Left colon (tissue), 2 donors: ENCODE measurements at places on chromosomes 12 and 14.
A peak's percentile ranks its signal among the peaks of the same experiment; 100 is the strongest.

DNA sequence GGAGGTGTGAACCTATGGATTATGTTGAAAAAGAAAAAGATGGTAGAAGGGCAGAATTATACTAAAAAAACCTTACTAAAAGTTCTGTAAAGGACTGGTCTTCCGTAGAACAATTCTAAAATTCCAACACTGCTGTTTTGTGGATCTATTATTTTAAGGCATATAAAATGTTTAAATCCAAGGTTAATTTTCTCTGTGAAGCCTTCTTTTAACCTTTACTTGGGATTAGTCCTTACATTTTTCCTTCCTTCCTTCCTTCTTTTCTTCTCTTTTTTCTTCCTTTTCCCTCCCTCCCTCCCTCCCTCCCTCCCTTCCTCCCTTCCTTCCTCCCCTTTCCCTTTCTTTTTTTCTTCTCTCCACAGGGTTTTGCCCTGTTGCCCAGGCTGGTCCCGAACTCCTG, 4.9 kb upstream of the GTSF1 start:
- DNase-seq = no peak

DNA sequence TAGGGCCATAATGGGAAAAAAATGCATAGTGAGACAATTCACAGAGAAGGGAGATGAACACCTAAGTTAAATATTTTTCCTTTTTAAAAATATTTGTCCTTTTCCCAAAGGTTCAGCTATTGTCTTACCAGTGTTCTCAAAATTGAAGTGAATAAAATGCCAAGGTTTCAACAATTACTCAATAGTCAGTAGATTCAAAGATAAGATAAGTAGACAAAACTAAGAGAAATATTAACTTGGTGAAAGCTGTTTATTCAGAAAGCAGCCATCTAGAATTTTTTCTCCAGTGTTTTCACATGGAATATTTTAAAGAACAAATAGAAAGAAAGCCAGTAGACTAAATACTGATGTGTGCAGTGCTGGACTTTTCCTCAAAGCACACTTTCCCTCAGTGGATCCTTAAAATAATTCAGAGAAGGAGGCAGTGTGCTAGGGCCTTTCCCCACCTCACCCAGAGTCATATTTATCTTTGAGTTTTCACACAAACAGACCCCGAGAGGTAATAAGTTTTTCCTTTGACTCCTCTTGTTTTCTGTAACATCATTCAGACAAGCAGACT, 144.5 kb upstream of the PLEKHG7 start:
- DNase-seq = no peak

- DNase-seq = no peak
Measured at GRCh38 chr14:51131516-51131915, 36.6 kb upstream of the TRIM9 start.

DNA sequence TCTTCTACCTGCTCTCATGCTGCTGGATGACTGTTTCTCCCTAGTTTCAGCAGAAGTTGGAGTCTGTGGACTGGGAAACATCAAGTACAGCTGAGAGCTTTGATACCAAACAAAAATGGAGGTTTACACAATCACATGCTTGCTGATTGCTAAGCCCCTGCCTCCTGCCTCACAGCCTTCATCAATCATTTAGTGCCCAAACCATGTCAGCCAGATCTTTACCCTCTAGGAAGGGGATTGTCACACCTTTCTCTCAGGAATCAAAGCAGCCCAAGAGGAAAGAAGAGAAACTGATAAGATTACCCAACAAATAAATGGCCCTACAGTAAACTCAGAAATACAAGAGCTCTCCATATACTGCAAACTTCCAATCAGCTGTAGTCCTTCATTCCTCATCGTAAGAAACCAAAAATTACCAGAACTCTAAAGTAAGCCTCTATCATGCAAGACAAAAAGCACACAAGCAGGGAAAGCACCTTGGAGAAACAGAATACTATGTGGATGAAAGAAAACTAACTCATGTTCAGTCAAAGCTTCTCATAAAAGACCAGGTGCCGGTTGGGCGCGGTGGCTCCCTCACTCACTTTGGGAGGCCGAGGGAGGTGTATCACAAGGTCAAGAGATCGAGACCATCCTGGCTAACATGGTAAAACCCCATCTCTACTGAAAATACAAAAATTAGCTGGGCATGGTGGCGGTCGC, 63.6 kb upstream of the RESF1 start:
- DNase-seq = no peak

GRCh38 chr12:4486980-4487379, 41.4 kb upstream of the FGF6 start:
- DNase-seq = no peak

DNA sequence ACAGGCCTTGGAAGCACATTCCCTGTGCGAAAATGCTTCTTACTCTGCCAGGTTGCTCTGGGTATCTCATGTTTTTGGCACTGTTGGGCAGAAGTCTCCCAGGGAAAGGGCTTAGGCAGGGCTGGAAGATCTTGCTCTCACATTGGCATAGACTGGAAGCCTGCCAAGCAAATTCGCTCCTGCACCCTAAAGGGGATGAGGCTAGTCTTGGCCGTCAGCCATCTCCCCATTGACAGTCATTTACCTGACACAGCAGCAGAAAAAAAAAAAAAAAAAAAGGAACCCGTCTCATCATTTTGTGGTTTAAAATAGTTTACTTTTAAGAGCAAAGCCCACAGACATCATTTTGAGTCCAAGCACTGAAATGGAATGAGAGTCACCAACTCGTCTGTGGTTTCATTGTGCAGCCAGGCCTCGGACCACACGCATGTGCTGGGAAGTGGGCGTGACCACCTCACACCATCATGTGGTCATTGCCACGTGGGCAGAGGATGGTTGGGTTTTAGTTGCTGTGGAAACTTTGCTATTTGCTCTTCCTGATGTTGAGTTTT, 84.8 kb downstream of the NRXN3 start:
- no peak for DNase-seq

- no peak for DNase-seq
Measured at GRCh38 chr12:79983986-79984620, 49.2 kb upstream of the PPP1R12A start.

DNA sequence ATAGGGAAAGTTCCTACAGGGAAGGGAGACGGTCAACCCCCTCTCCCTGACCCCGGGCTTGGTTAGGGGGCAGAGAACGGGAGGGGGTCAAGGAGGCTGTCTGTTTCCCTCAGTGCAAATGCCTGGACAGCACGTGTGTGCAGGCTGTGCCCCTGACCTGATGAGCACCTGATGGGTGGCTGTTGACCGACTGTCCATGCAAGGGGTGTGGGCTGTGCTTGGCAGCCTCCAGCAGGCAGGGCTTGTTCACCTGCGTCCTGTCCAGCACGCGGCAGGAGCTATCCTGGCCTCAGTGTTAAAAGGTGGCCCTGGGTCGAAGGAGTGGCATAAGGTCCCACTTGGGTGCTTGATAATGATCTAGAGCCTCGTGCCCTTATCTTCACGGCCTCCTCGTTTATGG, 221.0 kb downstream of the CACNA1C start:
- DNase-seq = no peak

DNA sequence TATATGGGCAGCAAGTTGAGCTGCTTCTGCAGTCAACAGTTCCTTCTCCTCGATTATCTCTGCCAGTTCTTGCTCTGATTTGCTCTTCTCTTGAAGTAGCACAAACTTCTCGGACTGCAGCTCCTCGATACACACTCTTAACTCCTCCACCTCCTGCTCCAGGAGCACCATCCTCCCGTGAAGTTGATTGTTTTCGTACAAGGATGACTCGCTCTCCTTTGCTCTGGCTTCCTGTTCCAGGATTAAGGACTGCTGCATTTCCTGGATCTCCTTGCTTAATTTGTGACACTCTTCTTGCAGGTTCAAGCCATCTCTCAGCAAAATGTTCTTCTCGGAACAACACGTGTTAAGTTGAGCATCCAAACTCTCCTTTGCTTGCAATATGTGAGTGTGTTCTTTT, 56.2 kb upstream of the VPS33A start:
- no peak for DNase-seq

- no peak for DNase-seq
Measured at GRCh38 chr14:77275041-77275580, 4.1 kb upstream of the NGB start.

GRCh38 chr12:32533971-32534590, 134.7 kb downstream of the FGD4 start:
- peak; percentile 59 for DNase-seq

- peak; percentile 87 for DNase-seq
Measured at GRCh38 chr14:102442241-102443211, 67.0 kb downstream of the ANKRD9 start.

DNA sequence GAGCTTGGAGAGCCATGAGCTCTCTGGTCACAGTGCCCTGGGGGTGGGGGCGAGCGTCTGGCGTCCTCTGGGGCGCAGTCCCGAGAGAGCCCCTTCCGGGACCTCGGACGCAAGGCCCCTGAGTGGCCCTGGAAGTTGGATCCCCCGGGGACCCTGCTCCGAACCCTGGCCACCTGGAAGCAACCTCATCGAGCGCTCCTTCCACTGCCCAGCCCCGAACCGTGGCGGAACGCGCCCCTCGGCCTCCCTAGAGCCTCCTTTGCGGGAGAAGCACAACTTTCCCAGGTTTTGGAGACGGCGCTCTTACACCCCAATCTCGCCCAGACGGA, 1.2 kb downstream of the NOS1 start:
- no peak for DNase-seq

DNA sequence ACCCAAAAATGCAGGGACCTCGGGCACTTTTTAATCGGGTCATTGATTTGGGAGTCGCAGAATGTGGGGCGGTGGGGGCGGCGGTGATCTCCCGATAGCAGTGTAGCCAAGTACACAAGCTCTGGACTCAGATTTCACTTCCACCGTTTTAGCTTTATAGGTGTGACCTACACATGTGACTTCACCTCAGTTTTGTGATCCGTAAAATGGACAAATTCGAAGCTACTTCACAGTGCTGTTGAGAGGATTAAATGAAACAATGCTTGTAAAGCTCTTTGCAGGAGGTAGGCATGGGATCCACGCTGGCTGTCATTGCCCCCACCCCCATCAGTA, 478 bp downstream of the RITA1 start:
- no peak for DNase-seq

DNA sequence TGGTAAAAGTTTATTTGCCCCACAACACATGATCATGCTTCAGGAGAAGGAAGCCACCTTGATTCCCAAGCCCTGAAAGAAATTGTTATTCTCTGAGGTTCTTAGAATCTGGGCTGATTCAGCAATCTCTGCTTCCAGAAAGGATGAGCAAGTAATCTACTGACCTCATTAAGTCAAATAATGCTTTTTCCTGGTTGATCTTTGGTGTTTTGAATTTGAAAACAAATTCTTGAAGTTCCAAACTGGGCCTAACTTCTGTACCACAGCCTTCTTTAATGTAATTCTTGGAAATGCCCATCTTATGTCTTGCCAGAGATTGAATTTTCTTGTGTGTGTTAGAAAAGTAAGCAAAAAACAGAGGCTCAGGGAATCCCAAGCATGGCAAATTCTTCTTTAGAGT, 319.2 kb upstream of the DDHD1 start:
- DNase-seq = no peak

DNA sequence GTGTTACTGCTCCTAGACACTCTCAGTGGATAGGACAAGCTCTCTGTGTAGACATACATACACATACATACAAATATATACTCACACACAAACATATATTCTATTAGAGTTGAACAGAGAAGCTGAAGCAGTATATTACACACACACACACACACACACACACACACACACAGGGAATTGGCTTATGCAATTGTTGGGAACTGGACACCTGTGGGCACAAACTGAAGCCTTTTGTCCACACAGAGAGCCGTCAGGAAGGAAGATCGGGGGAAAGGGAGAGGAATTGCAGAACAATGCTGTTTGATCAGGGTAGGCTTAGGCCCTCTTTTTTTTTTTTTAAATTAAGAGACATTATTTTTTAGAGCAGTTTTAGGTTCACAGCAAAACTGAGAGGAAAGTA, 180.7 kb upstream of the DDHD1 start:
- no peak for DNase-seq

- no peak for DNase-seq
Measured at GRCh38 chr12:67042697-67043131, 226.4 kb upstream of the CAND1 start.

DNA sequence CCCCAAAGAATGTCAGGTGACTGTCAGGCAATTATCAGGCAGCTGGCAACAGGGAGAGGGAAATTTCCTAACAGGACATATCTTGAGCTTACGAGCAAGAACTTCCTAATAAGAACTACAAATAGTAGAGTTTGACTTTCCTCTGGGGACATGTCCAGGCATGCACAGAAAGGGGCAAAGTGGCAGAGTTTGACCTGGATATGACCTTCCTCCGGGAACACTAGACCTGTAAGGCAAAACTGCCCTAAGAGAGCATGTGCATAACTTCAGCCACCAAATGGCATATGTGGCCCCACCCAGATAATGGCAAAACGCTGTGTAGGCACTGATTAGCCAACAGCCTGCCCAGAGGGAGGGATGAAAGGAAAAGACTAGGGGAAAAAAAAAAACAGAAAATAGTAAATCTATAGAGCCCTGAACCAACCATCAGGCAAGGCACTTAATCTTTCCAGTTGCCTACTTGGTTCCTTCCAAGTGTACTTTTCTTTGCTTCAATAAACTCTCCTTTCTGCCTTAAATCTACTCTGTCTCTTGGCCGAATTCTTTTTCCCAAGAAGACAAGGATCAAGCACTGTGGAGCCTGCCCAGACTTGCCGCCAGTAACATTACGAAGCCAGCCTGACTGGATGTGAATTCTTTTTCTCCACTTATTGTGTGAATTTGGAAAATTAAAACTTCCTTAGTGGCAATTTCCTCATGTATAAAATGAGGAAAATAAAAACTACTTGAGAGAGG, 164.1 kb downstream of the SPTSSA start:
- no peak for DNase-seq

DNA sequence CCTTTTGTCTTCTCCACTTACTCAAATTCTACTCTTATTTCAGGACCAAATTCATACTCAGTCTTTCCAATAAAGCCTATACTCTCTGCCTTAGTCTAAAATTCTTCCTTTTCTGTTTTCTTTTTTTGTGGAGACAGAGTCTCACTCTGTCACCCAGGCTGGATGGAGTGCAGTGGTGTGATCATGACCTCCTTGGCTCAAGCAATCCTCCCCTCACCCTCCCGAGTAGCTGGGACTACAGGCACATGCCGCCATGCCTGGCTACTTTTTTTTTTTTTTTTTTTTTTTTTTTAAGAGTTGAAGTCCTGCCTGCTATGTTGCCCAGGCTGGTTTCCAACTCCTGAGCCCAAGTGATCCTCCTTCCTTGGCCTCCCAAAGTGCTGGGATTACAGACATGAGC, 11.9 kb downstream of the SRP54 start:
- no peak for DNase-seq

- DNase-seq = peak; percentile 35
Measured at GRCh38 chr12:77925536-77926108, 94.9 kb downstream of the NAV3 start.

- DNase-seq = no peak
Measured at GRCh38 chr12:69514845-69515244, 44.7 kb downstream of the FRS2 start.
